IMR-90 (cell line): ENCODE measurements at places on chromosomes 6 and 20. TPM values are rescaled to one million over a fixed set of nuclear protein-coding genes. Genes with fewer than 3 reads are reported as not detected.

DNA sequence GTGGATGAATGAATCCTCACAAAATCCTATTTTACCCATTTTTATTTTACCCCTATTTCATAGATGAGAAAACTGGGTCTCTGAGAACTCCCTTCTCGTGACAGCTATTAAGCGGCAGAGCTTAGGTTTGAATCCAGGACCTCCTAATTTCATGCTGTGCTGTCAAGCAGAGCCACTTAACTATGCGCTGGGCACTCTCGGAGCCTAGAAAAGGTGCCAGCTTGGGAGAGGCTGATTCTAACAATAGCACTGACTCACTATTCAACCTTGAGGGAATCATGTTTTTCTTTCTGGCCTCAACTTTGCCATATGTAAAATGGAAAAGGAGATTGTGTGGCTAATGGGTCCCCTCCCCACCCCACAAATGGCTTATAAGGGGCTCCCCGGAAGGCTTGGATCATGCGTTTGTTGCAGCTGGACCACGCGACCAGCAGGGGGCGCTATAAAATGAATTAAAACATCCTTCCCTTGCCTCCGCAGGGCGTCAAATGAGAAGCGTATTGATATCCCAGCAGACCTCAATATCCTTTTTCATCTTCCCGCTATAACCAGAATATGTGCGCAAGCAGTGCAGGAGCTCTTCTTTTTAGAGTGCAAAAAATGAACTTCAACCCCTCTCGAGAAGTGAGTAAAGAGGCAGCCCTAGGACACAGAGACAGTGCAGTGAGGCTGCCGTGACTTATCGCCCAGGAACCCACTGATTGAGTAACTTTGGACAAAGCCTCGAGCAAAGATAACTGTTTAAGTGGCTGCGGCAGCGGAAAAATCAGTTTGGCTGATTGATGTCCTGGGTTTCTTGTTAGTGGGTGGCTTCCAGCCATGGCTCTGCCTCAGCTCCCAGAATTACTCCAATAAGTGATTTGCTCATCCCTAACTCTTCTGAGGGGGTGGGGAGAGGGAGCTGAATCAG, 12.8 kb upstream of the PDYN start:
- H3K4me3 ChIP-seq = no peak overlapping the region
- peak; percentile 30 for DNase-seq
- H3K27me3 ChIP-seq = peaks cover 2% of the 10 kb centered on the region
- H3K27ac ChIP-seq = no peak overlapping the region

GRCh38 chr6:26375270-26375669, 7.6 kb upstream of the BTN2A2 start:
- H3K4me1 ChIP-seq = no peaks in the 10 kb centered on the region
- H3K27ac ChIP-seq = no peak overlapping the region
- no peak overlapping the region for H3K4me3 ChIP-seq
- H3K36me3 ChIP-seq = peaks cover 5% of the 10 kb centered on the region; the same call in 1 of the 2 replicates
- no peaks in the 10 kb centered on the region for H3K27me3 ChIP-seq

- H3K27ac ChIP-seq = no peak overlapping the region
- peaks cover 2% of the 10 kb centered on the region for H3K27me3 ChIP-seq
- DNase-seq = peak; percentile 20
- no peaks in the 10 kb centered on the region for H3K36me3 ChIP-seq
- H3K4me3 ChIP-seq = no peak overlapping the region
These were observed 1.8 kb downstream of the TREM1 start for GRCh38 chr6:41284726-41285125.

GRCh38 chr6:145544041-145544440, 191.3 kb downstream of the EPM2A start:
- H3K4me1 ChIP-seq = no peaks in the 10 kb centered on the region; the same call in 1 of the 2 replicates
- no peak overlapping the region for H3K4me3 ChIP-seq
- H3K36me3 ChIP-seq = no peaks in the 10 kb centered on the region
- no peak overlapping the region for H3K27ac ChIP-seq
- DNase-seq = peak; percentile 84
- H3K27me3 ChIP-seq = no peaks in the 10 kb centered on the region

GRCh38 chr6:105814745-105815536, 271.2 kb upstream of the PRDM1 start:
- no peak overlapping the region for H3K4me3 ChIP-seq
- peaks cover 6% of the 10 kb centered on the region; the same call in 1 of the 2 replicates for H3K4me1 ChIP-seq

B3GALT4 gene
- total RNA-seq = 0.72 and 0.83 TPM in 2 replicates

MYL9 gene
- 90.0 and 97.5 TPM in 2 replicates for total RNA-seq
